Fibroblast of skin of back (primary cell): ENCODE measurements at places on chromosomes 16 and 17.

DNA sequence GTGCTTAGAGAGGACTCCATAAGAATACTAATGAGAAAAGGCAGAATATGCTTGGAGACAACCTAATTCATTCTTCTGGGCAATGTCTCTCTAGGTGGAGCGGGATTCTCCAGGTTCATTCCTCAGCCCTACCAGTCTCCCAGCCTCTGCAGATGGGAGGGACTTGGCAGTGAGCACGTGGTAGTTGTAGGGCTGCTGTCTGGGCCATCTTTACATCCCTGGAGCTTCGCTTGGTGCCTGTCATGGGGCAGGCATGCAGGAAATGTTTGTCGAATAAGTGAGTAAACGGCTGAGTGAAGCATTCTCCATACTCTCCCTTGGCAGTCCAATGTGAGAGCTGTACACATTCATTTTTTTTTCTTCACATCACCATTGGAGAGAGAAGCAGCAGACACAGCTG is 387.5 kb downstream of the UTP18 start:
- peak; percentile 62 for DNase-seq

DNA sequence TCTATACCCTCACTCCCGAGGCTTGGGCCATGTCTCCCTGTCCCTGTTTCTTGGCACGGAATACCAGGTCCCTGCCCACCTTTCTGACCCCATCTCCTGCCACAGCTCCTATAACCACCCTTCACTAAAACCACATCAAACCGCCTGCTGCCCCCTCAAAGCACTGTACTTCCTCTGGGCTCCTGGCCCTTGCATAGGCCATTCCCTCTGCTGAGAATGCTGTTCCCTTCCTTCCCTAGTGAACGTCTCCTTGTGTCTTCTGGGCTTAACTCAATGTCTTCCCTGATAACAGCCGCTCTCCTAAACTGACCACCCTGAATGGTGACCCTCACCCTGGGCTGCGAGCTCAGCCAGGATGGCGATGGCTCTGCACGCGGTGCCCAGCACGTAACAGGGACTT is 10.7 kb downstream of the AANAT start:
- no peak for DNase-seq

DNA sequence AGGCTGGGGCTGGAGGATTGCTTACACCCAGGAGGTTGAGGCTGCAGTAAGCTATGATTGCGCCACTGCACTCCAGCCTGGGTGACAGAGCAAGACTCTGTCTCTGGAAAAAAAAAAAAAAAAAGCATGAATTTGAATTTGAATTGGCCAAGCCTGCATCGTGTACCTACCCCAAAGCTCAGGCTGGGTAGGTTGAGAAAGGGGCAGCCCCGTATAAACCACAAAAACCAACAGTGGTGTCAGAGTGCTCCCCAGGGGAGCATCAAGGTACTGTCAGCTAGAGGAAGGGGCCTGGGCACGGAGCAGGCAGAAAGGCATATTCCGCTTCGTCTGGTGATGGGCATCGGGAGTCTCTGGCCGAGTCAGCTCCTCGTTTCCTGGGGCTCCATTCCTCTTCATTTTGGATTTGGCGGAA is 40.9 kb downstream of the RAP1GAP2 start:
- no peak for DNase-seq

- DNase-seq, result peak; percentile 81
Measured at GRCh38 chr17:80919331-80920311, 72.0 kb upstream of the CHMP6 start.

GRCh38 chr16:69486272-69486671 is 61.9 kb downstream of the CYB5B start:
- no peak for DNase-seq

DNA sequence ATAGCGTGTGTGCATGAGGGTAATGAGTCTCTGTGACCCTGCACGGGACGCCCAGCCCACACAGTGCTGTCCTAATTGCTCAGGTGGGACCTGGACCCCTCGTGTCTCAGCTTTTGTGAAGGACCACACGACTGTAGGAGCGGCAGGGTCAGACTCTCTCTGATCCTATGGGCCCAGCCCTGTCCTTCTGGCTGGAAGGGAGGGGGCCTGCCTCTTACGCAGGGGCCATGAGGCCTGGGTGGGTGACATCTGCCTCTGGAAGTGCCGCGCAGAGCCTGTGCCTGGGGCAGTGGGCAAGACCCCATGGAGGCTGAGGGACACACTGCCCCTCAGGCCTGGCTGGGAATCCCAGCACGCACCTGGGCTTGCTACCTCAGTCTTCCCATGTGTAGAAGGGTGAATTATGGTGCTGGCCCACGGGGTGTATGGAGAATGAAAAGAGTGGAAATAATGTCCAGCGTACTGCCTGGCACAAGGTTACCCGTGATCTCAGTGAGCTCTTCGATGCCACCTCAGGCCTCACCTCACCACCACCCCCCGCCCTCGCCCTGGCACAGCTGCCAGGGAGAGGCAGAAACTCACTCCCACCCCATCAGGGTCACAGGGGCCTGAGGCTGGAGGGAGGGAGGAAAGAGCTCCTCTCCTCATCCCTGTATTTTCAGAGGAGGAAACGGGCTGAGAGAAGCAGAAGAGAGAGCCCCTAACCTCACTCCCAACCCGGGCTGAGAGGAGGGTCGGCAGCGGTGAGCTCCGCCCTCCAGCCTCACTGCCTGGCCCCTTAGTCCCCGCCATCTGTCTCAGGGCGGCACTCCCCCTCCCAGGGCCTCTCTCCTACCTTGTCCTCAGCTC is 27.1 kb upstream of the DBNDD1 start:
- no peak for DNase-seq

DNA sequence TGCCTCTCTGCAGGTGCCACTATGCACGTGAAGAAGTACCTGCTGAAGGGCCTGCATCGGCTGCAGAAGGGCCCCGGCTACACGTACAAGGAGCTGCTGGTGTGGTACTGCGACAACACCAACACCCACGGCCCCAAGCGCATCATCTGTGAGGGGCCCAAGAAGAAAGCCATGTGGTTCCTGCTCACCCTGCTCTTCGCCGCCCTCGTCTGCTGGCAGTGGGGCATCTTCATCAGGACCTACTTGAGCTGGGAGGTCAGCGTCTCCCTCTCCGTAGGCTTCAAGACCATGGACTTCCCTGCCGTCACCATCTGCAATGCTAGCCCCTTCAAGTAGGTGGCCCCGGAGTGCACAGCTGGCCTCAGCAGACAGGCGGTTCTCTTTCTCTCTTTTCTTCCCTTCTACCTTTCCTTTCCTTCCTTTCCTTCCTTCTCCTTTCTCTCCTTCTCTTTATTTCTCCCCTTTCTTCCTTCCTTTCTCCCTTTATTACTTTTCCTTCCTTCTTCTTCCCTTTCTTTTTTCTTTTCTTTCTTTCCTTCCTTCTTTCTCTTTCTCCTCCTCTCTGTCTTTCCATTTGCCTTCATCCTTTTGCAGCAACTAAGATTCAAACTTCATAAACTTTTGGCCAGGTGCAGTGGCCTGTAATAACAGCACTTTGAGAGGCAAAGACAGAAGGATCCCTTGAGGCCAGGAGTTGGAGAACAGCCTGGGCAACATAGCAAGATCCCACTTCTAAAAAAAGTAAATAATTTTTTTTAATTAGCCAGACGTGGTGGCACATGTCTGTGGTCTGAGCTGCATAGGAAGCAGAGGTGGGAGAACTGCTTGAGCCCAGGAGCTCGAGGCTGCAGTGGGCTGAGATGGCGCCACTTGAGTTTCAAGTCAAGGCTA is 46.7 kb downstream of the SCNN1B start:
- DNase-seq, result no peak

DNA sequence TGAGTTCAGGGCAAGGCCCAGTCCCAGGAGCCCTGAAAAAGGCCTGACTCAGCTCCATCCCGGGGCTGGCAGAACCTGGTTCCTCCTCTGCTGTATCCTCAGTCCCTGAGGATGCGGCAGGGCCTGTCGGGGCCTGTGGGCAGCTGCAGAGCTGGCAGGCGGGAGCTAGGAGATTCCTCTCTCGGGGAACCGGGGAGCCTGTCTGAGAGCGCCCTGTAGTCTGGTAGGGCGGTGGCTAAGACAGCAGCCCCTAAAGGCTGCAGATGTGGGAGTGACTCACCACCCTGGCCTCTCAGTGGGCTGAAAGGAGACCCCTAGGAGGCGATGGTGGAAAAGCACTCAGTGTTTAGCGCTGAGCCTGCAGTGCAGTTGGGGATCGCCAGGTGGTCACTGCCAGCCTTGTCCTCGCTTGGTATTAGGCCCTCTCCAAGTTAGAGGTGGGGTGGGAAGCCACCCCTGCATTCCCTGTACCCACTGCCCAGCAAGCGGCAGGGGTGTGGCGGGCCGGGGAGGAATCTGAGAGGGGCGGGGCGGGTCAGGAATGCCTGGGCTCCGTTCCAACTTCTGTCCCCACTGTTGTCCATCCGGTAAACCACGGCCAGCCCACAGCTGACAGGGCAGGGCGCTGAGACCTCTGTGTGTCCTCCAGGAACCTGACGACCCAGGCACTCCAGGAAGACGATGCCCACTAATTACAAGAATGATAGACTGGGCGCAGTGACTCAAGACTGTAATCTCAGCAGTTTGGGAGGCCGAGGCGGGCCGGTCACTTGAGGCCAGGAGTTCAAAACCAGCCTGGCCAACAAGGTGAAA is 29.5 kb upstream of the CDH1 start:
- peak; percentile 60 for DNase-seq

- DNase-seq, result peak; percentile 62
Measured at GRCh38 chr17:59858167-59858816, 34.5 kb downstream of the TUBD1 start.

DNA sequence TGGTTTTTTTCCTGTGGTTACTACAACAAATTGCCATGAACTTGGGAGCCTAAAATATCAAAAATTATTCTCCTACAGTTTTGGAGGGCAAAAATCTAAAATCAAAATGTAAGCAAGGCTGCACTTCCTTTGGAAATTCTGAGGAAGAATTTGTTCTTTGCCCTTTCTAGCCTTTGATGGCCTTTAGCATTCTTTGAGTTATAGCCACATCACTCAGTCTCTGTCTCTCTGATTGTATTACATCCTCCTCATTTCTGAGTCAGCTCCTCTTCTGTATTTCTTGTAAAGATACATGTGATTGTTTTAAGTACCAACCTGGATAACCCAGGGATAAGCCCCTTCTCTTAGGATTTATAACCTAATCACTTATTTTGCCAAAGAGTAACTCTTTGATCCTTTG is 282.0 kb downstream of the BCAS3 start:
- no peak for DNase-seq

GRCh38 chr16:3012828-3013420 is at the start of gene CLDN9:
Gene CLDN9, plus strand, starts transcription at chr16:3012923. Its CDS starts 440 bp downstream, at chr16:3013363.
- DNase-seq, result peak; percentile 31

- DNase-seq, result no peak
Measured at GRCh38 chr17:2227025-2227699, 76.4 kb downstream of the SMG6 start.

DNA sequence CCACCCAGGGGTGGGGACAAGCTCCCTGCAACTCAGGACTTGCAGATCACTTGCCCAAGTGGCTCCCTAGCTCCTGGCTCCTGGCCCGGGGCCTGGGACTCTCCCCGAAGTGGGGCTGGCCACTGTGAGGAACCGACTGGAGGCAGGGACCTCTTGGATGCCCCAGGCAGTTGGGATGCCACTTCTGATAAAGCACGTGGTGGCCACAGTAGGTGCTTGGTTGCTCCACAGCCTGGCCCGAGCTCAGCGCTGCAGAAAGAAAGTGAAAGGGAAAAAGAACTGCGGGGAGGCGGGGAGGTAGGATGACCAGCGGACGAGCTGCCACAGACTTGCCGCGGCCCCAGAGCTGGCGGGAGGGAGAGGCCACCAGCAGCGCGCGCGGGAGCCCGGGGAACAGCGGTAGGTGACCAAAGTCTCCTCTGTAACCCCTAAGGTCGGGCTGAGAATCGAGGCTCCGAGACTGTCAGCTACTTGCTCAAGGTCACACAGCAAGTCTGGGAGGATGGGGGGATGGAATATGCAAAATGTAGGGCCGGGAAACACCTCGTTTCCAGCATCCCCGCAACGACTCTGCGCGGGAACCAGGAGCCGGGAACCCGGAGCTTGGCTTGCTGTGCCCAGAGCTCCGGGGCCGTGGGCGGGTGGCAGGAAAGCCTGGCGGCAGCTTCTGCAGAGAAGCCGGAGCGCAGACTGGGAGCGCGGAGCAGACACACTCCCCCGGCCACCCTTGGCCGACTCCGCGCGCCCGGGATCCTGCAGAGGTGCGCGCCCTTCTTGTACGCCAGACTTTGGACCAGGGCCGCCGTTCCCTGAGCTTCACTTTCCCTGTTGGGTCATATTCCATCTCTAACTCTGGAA is 1.9 kb downstream of the CIITA start:
- DNase-seq, result peak; percentile 8

- no peak for DNase-seq
Measured at GRCh38 chr17:71658996-71659395, 461.8 kb upstream of the SOX9 start.

DNA sequence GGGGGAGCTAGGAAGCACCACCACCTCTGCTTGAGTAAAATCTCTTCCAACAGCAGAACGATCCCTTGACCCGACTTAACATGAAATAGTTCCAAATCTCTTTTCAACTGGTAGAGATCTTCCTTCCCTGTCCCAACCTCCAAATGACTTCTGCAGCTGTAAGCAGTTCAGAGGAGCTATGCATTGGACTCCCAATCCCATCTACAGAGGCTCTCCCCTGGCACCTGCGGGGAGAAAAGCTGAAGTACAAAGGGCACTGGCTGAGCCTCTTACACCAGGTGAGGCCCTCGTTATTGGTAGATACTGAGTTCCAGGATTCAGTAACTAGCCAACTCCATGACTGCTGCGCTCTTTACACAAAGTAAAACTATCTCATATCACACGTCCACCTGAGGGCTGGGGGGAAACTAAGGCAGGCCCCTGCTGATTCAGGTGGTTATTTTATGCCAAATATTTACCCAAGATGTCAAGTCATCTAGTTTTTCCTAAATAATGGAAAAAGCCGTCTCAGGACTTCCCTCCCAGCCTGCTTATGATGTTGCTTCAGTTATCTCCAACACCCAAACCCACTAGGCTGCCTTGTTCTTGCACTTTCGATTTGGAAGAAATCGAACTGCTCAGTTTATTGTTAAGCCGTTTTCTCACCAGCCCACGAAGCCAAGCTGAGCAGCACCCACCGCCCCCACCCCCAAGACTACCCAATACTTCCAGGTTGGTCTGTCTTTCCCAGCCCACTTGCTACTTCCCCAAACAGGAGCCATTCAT is 3.2 kb downstream of the ACTG1 start:
- DNase-seq, result no peak

GRCh38 chr16:13553453-13553985 is 366.4 kb upstream of the ERCC4 start:
- DNase-seq, result no peak

DNA sequence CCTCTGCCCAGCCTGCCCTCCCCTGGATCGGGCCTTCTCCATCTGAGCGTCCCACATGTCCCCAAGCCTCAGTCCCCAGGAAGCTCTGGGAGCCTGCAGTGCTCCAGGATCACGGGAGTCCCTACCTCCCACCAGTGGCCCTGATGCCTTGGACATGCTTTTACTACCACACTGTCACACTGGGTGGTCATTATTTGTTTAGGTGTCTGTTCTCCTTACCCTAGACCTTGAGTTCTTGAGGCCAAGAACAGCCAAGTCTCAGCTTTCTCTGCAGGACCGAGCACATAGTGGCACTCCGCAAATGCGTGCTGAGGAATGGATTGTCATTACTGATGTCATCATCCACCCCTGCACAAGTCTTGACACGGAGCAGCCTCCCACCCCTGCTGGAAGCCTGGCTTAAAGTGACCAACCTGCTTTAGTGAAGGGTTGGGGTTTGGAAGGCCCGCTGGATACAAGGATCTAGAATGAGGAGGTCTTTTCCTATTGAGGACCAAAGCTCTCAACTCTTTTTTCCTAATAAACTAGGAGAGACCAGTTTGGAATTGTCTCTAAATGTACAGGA is 132.9 kb upstream of the CRHR1 start:
- no peak for DNase-seq
